ENCODE measurements at places on chromosomes 1 and 21.

DNA sequence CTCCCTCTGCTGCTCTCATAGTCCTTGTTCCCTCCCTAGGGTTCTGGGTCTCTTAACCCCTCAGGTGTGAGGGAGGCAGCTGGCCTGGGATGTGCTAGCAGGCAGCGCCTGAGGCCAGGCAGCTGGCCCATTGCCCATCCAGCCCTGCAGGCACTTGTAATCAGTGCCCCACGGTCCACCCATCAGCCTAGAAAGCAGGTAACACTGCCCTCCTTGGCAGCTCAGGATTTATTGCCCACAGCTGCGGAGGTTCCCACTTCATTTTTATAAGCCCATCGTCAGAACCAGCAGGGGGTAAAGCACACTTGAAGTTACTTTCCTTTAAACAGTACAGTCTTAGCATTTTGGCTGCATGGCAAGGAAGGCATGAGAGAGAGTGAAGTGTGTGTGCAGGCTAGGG is 70.6 kb downstream of the TMEM53 start:
- no peak for DNase-seq

GRCh38 chr1:54488065-54488750 is 59.8 kb upstream of the ACOT11 start:
- peak; percentile 77 for DNase-seq

DNA sequence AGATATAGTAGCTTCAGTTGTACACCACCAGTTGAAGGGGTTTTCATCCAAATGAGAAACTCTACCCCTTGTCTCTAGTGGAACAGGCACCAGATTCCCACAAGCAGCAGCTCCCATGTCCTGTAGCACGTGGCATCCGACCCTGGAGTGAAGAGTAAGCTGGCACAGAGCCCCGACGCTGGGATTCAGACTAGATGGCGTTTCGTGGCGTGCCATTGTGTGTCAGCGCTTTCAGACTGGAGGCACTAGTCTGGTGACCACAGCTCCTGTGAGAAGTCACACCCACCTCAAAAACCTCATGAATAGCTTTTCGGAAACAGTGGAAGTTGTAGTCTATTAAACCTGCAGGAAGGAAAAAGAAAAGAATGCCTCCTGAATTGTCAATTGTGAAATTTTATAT is 20.2 kb downstream of the RRAGC start:
- no peak for DNase-seq

- no peak for DNase-seq
Measured at GRCh38 chr21:45571641-45572040, 29.4 kb upstream of the SLC19A1 start.

- DNase-seq: no peak
Measured at GRCh38 chr1:31595836-31596736, 19.8 kb downstream of the TINAGL1 start.

GRCh38 chr21:32728848-32729247 is 1.0 kb upstream of the SYNJ1 start:
- DNase-seq: no peak

DNA sequence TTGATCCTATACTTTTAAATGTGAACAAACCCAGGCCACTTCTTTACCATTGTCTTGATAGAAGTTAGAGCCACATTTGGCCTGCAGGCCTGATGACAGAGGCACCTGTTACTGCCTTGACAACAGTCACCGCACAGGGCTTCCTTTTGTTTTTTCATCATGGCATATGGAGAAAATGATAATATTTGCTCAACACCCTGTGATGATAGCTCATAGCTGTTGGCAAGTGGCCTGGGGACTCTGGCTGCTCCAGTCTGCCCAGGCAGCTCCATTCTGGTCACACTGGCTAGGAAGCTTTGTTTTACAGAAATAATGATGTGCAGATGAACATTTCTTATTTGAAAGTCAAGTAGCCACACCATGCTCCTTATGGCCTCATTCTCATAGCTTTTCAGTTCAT is 89.6 kb upstream of the GPR88 start:
- DNase-seq: no peak

DNA sequence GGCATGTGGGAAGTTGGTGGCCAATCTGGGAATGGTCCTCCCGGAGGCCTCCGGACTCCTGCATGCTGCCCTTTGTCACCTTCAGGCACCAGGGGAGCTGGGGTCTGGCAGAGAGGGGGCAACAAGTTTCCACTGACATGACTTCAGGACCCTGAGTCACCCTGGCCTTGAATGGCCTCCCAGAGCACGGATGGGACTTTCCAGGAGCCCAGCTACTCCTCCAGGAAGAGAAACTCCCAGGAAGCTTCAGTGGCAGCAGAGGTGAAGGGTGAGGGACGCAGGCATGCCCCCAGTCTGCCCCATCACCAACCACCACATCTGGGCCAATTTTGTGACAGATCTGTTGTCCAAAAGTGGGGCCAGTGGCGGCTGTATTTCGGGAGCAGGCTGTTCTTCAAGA is 55.9 kb upstream of the WASF2 start:
- no peak for DNase-seq

GRCh38 chr1:20327467-20327866 is 36.8 kb downstream of the VWA5B1 start:
- no peak for DNase-seq

GRCh38 chr1:87279536-87279875 is 49.2 kb upstream of the LMO4 start:
- DNase-seq: no peak

DNA sequence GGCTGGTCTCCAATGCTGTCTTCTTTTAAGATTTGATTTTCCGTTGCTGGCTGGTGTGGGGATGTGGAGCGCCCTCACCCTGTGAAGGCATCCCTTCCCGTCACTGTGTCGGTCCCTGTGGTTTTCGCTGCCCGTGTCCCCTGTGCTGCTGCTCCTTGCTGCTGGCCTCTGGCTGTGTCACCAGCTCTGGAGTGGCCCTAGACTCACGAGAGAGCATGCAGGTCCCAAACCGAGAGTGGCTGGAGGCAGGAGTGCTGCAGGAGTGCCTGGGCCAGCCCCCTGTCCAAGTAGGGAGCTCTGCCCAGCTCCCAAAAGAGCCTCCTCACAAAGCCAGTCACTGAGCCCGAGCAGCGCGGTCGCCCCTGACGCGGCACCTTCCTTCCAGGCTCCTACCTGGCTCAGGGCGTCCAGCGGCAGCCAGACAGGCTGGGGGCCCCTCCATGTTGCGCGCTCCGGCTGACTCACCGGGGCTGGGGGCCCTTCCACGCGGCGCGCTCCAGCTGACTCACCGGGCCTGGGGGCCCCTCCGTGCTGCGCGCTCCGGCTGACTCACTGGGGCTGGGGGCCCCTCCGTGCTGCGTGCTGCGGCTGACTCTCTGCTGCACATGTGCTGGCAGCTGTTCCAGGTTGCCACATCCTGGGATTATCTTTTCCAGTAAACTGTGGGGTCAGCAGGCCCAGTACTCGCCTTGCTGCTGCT is 106.7 kb upstream of the COL6A1 start:
- no peak for DNase-seq

DNA sequence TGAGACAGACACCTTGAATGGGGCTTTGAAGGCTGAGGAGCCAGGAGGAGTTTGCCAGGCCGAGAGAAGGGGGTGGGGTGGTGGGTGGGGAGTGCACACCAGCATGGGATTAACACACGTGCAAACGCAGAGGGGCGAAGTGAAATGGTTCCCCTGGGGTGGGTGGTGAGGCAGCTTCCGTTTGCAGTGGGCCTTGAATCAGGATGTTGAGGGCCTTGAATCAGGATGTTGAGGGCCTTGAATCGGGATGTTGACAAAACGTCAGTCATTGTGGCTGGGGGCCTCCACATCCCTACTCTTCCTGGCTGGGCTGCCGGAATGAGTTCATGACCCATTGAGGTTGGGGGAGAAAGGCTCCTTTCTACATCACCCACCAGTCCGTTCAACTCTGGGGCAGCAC is 16.6 kb downstream of the LDLRAP1 start:
- no peak for DNase-seq

GRCh38 chr1:147201276-147201675 is 23.9 kb downstream of the FMO5 start:
- no peak for DNase-seq

- no peak for DNase-seq
Measured at GRCh38 chr1:32969566-32969965, 5.0 kb upstream of the RNF19B start.

- DNase-seq: no peak
Measured at GRCh38 chr1:178870944-178871343, at the start of gene ANGPTL1. TSS of gene ANGPTL1 (minus strand) at chr1:178871077. CDS start at chr1:178865776, 5,301 bp downstream.

GRCh38 chr1:115829023-115829674 is 11.8 kb downstream of the NHLH2 start:
- DNase-seq: no peak

- no peak for DNase-seq
Measured at GRCh38 chr1:187306710-187307415, 478.1 kb downstream of the PLA2G4A start.

DNA sequence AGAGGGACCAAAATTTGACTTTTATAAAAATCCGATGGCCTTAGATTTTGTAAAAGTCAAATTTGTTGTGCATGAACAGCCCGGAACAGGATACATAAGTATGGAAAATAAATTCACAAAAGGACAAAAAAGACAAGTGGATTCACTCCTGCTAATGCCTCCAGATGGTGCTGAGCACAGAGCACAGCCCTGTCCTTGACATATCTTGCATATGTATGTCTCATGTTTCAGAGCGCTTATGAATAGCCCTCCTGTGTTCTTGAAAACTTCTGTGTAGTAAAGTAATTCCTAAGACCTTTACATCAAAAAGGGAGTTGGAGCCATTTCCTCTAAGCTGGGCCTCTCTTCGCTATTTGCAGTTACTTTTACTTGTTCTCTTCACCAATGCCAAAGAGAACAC is 110.7 kb upstream of the RAB3GAP2 start:
- DNase-seq: no peak

- no peak for DNase-seq
Measured at GRCh38 chr1:226248091-226248490, 24.6 kb downstream of the MIXL1 start.

All from stimulated activated CD4-positive, alpha-beta T cell treated with anti-CD3 and anti-CD28 coated beads, Interleukin-2, amount 100 ng/mL, for 24 hours (primary cell).